Fibroblast of skin of back (primary cell): ENCODE measurements at places on chromosomes 4 and X.

GRCh38 chr4:140944199-140944515 is 188.0 kb upstream of the TBC1D9 start:
- peak; percentile 80 for DNase-seq

DNA sequence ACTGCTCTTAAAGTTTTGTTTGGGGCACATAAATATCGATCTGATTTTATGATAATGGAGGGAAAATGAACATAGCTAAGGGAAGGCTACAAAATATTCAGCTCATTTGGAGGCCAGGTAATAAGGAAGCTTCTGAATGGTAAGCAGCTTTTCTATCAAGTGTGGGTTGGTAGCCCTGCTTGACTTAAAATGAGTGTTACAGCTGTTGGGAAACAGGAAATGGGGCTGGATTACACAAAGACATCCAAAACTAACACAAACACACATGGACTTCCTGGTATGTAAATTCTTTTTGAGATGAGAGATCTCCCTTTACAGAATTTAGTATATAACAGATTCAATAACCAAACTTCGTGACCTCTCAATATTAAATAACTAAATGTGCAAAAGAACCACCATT is 58.0 kb downstream of the FGF16 start:
- DNase-seq: peak; percentile 52

- DNase-seq: peak; percentile 26
These were observed 34.9 kb downstream of the TBC1D14 start for GRCh38 chr4:6944301-6945051.

GRCh38 chrX:122188751-122189150 is 995.3 kb upstream of the GRIA3 start:
- DNase-seq: peak; percentile 9

DNA sequence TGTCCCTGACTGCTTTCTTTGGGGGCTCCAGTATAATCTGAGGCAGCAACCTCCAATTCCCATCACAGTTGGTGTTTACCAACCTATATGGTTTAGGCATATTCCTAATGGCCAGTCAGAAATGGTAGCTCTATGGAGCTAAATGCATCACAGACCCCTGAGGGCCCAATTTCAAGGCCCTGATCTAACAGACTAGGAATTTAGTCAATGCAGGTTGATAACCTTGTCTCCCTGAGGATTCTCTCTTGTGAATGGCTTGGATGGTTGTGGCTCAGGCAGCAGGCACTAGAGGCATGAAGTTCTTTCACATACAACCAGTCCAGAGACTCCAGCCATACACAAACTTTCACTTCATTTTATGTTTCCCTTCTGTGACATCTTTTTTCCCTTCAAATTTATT is 59.4 kb downstream of the TMPRSS11F start:
- DNase-seq: no peak

DNA sequence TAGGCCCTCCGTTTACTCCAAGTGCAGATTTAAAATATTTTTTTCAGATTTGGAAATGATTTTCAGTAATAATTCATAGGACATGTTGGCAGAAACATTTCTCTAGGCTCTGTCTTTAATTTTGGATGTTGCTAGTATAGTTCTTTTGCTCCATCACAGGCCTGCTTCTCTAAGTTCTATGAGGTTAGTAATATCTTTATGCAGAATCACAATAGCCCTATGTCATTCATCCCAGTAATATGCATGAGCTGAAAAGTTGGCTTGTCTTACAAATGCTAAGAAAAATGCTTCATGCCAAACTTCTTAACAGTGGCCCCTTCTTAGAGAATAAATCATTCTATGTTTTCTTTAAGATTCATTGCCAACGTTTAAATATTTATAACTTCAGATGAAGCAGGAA is 148.3 kb upstream of the TLL1 start:
- peak; percentile 53 for DNase-seq

GRCh38 chr4:105686571-105686970 is 21.9 kb downstream of the INTS12 start:
- no peak for DNase-seq

DNA sequence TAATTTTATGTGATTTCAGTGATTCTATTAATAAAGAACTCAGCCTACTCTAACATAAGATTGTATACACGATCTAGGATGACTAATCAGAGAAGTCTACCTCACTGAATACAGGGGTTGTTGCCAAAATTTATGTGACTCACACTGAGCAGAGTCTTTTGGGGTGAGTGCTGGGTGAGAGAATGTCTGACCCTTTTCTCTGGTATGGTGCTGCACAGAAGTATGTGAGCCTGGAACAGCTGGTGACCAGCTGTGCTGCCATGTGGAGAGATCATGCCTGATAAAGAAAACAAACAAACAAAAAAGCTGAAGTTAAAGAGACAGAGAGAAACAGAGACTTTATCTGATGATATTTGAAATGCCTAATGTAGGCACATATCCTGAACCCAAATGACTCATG is 618.1 kb upstream of the GRIA3 start:
- DNase-seq: peak; percentile 98
